ENCODE measurements at places on chromosomes 6 and 20.

GRCh38 chr20:38727607-38728190 is 3.4 kb downstream of the SLC32A1 start:
- DNase-seq: no peak

GRCh38 chr6:147136057-147136456 is 68.2 kb upstream of the STXBP5 start:
- DNase-seq: no peak

DNA sequence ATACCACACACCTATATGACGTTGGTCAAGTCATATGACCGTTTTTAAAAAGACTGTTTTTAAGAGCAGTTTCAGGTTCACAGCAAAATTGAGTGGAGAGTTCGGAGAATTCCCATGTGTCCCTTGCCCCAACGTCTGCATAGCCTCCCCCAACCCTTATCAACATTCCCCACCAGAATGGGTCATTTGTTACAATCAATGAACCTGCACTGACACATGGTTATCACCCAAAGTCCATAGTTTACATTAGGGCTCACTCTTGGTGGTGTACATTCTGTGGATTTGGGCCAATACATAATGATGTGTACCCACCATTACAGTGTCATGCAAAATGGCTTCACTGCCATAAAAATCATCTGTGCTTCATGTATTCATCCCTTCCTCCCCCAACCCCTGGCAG is 52.0 kb downstream of the ZBTB2 start:
- DNase-seq: no peak

DNA sequence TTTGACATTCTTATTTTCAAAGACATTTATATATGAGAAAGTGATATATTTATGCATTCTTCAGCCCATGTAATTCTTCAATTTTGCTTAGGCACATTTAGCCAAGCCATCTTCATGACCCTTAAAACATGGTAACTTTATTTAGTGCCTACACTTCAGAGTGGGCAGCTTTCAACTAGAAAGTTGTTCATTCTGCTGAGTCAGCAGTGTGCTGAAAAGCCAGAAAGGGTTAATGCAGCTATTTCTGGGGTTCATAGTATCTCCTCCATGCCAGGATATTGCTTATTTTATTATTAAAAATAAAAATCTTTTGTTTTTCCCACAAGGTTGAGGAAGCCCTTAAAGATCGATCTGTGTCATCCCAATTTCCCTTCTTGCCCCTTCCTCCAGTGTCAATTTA is 79.2 kb downstream of the EDN1 start:
- no peak for DNase-seq

GRCh38 chr6:152552616-152553209 is 84.4 kb downstream of the SYNE1 start:
- DNase-seq: no peak

DNA sequence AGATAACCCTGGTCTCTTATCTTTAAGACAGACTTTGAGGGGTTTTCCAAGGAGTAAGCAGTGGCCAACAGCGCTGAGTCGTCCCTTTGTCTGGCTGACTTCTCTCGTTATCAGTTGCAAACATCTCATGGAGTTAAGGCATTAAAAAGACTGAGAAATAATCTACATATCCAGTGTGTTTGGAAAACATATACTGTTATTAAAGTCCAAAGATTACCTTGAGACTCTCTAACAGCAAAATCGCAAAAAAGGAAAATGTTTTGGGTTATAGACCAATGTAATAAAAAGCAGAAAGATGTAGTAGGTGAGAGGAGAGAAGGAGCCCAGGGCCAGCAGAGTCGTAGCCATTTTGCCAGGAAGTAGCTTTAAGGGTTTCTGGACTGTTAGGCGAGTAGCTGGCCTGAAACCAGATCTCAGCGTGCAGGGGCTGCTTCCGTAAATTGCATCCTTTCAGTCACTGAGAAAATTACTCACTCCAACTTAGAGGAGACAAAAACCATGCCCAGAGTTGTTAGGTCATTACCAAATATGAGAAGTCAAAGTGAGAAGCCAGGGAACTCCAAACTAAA is 24.6 kb downstream of the MYLK4 start:
- DNase-seq: no peak

DNA sequence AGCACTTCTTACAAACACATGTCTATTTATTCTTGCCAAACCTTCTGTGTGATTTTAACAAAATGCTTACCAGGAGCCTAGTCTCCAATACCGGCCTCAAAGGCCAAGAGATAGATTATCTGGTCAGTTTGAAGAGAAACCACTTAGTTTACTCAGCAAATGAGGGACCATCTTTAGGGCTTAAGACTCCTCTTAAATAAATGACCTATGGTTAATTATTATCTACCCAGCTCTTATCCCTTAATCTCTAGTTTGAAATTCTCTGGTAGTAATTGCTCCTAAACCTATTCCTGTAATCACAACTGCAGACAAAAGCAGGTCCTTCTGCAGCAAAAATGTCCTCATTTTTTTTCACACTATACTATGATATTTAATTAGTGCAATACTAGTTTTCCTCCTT is 301.8 kb downstream of the KIF16B start:
- no peak for DNase-seq

DNA sequence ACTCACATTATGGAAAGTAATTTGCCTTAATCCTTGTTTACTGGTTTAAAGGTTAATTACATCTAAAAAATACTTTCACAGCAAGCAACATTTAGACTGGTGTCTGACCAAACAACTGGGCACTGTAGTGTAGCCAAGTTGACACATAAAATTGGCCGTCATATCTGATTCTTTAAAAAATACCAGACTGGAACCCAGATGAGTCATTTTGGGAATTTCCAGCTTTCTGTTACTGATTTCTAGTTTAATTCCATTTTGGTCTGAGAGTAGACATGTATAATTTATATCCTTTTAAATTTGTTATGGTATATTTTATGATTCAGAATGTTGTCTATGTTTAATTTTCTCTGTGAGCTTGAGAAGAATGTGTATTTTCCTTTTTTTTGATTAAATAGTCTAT is 44.1 kb downstream of the SCP2D1 start:
- no peak for DNase-seq

- DNase-seq: no peak
Observed at GRCh38 chr20:54263116-54263690, 55.3 kb downstream of the PFDN4 start.

DNA sequence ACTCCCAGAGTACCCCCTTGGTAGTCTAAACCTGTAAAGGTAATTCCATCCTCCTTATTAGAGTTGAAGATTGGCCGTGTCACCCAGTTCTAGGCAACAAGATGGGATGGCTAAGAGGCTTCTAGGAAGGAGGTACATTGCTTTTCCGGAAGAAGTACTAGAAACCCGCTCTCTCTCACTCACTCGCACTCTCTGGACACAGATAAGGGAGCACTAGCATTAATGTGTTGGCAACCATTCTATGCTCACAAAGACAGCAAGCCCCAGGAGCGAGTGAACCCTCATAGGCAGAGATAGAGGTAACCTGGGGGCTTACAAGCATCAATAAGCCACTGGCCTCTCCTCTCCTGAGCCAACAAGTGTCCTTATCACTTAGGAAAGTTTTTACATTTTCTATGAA is 503.2 kb upstream of the JARID2 start:
- DNase-seq: no peak

DNA sequence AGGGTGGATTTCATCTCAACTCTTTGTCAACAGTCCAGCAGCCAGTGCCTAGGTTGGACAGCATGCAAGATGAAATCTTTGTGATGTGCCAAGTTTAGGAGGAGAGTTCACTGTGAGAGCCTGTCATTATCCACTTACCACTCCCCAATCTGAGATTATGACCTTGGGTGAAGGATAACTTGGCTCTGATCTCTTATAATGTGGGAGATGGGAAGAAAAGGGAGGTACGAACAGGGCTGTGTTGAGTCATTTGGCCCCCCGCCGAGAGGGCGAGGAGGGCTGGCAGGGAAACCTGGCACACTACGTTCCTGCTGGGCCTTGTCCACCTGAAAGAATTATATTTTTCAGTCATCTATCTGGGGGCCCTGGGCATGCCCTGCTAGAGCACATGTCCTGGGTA is 35.8 kb downstream of the LAMA4 start:
- no peak for DNase-seq

- DNase-seq: no peak
Observed at GRCh38 chr6:89002523-89002922, 39.1 kb upstream of the RNGTT start.

- no peak for DNase-seq
Observed at GRCh38 chr6:127198549-127198948, 68.1 kb upstream of the RNF146 start.

DNA sequence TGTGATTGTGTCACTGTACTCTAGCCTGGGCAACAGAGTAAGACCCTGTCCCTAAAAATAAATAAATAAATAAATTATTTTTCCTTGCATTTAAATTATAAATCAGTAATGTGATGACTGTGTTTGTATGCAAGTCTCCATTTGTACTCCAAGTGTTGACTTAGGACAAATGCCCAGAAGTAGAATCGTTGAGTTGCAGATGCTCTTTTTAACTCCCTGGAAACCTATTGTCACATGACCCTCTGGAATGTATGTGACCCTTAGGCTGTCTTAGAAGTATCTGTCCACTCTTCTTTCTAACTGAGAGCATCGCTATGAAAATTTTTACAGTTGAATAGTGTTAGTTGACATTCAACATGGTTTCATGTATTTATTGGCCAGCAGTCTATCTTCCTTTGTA is 18.8 kb downstream of the OR2A4 start:
- DNase-seq: no peak

- no peak for DNase-seq
Observed at GRCh38 chr6:167968091-167968490, 29.4 kb upstream of the KIF25 start.

GRCh38 chr20:60053125-60053817 is 95.0 kb downstream of the CDH26 start:
- DNase-seq: no peak

DNA sequence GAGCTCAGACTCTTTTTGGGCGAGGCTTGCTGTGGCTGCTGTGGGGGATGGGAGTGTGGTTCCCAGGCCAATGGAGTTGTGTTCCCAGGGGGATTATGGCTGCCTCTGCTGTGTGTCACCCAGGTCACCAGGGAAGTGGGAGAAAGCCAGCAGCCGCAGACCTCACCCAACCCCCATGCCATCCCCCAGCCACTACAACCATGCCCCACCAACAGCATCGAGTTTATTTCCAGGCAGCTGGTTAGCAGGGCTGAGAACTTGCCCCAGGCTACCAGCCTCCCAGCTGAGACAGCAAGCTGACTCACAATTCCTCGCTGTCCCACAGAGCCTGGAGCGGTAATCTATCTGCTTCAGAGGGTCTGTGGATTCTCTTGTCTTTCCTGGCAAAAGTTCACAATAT is 331.7 kb downstream of the FRK start:
- no peak for DNase-seq

- no peak for DNase-seq
Observed at GRCh38 chr20:38673725-38674091, 50.6 kb upstream of the SLC32A1 start.

DNA sequence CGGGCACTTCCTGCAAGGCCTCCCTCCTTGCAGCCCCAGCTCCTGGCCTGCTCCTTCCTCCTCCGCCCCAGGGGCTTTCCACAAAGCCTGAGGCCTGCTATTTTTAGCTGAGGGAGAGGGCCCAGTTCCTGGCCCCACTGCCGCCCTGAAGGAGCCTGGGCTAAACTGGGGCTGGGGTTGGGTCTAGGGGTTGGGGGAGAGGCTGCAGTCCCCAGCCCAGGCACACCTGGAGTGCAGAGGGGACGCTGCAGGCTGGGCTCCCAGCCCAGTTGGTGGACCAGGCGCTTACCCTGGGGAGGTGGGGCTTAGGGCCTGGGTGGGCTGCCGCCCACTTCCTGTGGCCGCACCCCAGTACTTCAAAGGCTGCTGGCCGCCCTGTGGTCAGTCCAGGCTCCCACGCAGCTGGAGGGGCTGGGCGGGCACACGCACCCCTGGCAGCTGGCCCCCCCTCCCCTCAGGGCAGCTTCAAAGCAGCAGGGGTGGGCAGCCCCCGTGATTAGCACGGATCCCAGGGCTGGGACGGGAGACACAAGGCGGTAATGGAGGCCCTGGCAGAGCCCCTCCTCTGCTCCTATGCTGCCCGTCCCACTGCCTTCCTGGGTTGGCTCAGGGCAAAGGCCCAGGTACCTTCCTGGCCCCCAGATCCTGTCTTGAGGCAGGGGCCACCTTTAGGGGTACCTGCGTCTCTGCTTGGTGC is 7.1 kb upstream of the ABHD16B start:
- no peak for DNase-seq

DNA sequence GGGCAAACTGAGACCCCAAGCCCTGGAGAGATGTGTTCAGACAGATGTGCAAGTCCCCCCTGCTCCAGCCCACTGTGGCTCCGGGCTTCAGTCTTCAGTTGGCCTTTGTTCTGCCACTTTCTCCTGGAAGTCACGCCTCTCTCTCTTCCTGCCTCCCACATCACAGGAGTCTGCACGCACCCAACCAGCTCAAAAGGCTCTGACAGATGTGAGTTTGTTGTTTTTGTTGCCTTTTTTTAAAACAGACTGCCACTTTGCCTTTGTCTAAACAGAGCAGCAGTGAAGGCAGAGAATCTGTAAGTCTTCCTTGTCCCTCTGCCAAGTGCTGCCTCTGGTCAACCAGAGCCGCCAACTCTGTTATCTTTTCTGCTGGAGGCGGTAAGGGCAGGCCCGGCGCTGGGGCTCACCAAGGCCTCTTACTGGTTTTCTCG is 149.7 kb downstream of the TFAP2C start:
- no peak for DNase-seq

GRCh38 chr6:13445005-13445743 is 42.2 kb downstream of the GFOD1 start:
- no peak for DNase-seq

GRCh38 chr6:159461998-159462397 is 231.0 kb downstream of the SOD2 start:
- no peak for DNase-seq

DNA sequence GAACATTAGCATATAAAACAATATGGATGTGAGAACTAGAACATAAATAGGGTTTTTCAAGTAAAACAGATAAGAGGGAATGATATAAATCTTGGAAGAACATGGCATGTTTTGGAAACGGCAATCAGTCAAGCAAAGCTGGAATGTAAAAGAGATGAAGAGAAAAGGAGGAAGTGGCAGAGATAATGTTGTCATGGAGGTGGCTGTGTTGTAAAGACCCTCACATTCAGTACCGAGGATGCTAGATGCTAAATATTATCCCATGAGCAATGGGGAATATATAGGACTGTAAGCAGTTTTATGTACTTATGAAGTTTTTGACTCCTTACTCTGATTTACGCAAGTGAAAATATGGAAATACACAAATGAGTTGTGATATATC is 702 bp upstream of the RHAG start:
- DNase-seq: no peak

- no peak for DNase-seq
Observed at GRCh38 chr20:23212011-23212410, 125.9 kb upstream of the CD93 start.

DNA sequence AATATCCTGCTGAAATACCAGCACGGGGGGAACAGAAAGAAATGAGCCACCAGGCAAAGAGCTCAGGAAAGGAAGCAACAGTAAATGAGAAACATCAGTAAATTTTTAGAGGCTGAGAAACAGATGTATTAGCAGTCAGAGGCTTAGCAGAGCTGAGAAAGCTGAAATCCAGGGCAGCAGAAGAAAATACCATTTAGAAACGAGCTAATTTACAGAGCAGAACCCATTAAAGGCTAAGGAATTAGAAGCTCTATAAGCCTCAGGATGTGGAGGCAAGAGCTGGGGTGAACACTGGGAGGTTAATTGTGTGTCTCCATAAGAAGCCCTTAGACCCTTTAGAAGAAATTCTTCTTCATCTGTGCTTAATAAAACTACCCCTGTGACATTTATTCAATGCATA is 178.6 kb upstream of the RGS17 start:
- DNase-seq: no peak

GRCh38 chr6:110512991-110513390 is 36.6 kb upstream of the SLC22A16 start:
- DNase-seq: no peak

- DNase-seq: no peak
Observed at GRCh38 chr6:155402656-155403304, 52.9 kb downstream of the NOX3 start.

Measured in T-helper 22 cell (primary cell).